Activated T-cell treated with anti-CD3 and anti-CD28 coated beads, Interleukin-2, amount 50 U/mL, for 72 hours (primary cell): ENCODE measurements at places on chromosomes 4 and X. TPM values are rescaled to one million over a fixed set of nuclear protein-coding genes. Genes with fewer than 3 reads are reported as not detected.

Gene TXK
- 52.3 TPM for total RNA-seq

- H3K27me3 ChIP-seq: no peaks in the 10 kb centered on the region
- no peak for DNase-seq
- H3K4me3 ChIP-seq: no peak overlapping the region
- no peak overlapping the region for H3K27ac ChIP-seq
- H3K36me3 ChIP-seq: no peaks in the 10 kb centered on the region
- peaks cover 10% of the 10 kb centered on the region for H3K4me1 ChIP-seq
Observed at GRCh38 chr4:71262161-71262560, 76.7 kb upstream of the SLC4A4 start.

DNA sequence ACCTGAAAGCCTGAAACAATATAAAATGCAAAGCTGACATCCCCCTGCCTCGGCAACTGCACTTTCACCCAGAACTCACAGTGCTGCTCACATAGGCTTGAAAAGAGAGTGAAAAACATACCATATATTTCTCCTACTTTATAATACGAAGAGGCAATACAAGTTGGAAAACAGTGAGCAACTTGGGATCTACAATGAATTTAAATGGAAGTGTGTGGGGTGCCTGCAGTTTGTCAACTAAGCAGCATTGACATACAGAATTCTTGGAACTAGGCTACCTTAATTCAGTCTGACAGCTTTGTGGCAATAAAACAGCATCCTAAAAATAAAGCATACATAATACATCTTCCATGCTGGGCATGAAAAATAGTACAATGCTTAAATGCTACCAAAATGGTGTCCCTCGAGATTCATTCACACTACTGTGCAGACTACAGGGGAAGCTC is 8.0 kb downstream of the GASK1B start:
- H3K4me1 ChIP-seq: no peaks in the 10 kb centered on the region
- H3K36me3 ChIP-seq: no peaks in the 10 kb centered on the region
- no peak overlapping the region for H3K4me3 ChIP-seq
- DNase-seq: no peak
- H3K27me3 ChIP-seq: peaks cover 4% of the 10 kb centered on the region

DNA sequence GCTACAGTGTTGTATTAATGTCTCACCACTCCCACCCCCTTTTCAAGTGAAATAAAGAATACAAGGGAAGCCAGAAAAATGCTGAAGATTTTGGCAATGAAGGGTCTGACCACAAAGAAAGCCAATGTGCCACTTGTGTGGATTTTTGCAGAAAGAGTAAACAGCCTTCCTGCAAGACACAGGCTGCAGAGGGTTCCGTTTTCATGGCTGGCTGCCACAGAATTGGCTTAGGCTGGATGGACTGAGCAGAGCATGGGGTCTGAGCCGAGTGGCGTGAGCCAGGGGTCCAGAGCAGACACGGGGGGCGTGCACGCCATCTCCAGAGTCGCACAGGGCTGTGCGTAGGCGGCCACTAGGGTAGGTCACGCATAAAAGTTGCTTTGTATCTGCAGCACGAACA is 69.2 kb downstream of the MTNR1A start:
- H3K4me3 ChIP-seq: no peak overlapping the region
- no peaks in the 10 kb centered on the region for H3K27me3 ChIP-seq
- H3K36me3 ChIP-seq: peaks cover under 1% of the 10 kb centered on the region
- no peaks in the 10 kb centered on the region for H3K4me1 ChIP-seq

Gene FGB
- total RNA-seq: not detected

Gene GAGE13
- total RNA-seq: not detected

Gene TAB3
- total RNA-seq: 27.5 TPM

DNA sequence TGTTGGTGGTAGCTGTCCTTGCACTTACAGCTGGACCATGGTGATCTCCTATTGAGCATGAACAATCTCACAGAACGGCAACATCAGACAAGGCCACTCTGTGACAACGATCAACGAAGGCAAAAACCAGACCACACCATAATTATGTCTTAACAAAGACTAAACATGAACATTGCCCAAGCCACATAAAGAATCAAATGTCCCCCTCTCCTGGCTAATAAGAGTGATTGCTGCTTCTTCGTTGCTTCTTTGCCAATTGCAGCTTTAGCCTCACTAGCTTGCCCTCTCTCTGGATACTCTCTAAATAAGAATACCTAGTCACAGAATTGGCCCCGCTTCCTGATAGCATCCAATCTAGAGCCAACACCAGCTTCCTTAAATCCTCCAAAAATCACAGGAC is 41.5 kb upstream of the PGRMC1 start:
- no peaks in the 10 kb centered on the region for H3K4me1 ChIP-seq
- no peak overlapping the region for H3K27ac ChIP-seq
- no peak for DNase-seq
- H3K4me3 ChIP-seq: no peak overlapping the region

- peaks cover 31% of the 10 kb centered on the region for H3K4me1 ChIP-seq
- no peak for DNase-seq
- peak overlapping the region; percentile 67 for H3K4me3 ChIP-seq
- peaks cover 13% of the 10 kb centered on the region for H3K27me3 ChIP-seq
- H3K27ac ChIP-seq: peak overlapping the region; percentile 59
Observed at GRCh38 chrX:154082396-154083125, 15.0 kb downstream of the MECP2 start.

GRCh38 chr4:26362745-26363439 is 42.1 kb downstream of the RBPJ start:
- H3K27me3 ChIP-seq: no peaks in the 10 kb centered on the region
- peaks cover 2% of the 10 kb centered on the region for H3K36me3 ChIP-seq
- H3K4me3 ChIP-seq: no peak overlapping the region
- DNase-seq: no peak
- H3K4me1 ChIP-seq: peaks cover 24% of the 10 kb centered on the region

DNA sequence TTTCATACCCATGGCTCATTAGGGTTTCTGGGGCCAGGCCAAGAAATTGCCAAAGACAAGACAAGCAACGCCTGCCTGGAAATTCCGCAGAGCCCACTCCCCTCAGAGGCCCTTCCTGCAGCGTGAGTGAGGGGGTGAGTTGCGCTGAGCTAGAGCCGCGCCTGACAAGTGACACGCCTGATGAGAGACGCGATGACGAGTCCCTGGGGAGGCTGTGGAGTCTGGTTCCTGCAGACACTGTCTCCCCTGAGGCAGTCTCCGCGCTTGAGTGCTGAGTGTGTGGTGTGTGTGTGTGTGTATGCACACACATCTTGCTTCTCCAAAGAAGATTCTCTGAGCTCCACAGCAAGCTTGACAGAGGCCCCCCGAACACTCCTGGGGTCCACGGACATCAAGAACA is 269.8 kb downstream of the BCOR start:
- H3K4me1 ChIP-seq: peaks cover 6% of the 10 kb centered on the region
- no peak for DNase-seq
- peaks cover 31% of the 10 kb centered on the region for H3K27me3 ChIP-seq
- peaks cover 5% of the 10 kb centered on the region for H3K36me3 ChIP-seq
- H3K27ac ChIP-seq: no peak overlapping the region

- no peak for DNase-seq
- H3K27me3 ChIP-seq: peaks cover 22% of the 10 kb centered on the region
- no peak overlapping the region for H3K4me3 ChIP-seq
Observed at GRCh38 chrX:133177202-133177601, 41.0 kb downstream of the TFDP3 start.

DNA sequence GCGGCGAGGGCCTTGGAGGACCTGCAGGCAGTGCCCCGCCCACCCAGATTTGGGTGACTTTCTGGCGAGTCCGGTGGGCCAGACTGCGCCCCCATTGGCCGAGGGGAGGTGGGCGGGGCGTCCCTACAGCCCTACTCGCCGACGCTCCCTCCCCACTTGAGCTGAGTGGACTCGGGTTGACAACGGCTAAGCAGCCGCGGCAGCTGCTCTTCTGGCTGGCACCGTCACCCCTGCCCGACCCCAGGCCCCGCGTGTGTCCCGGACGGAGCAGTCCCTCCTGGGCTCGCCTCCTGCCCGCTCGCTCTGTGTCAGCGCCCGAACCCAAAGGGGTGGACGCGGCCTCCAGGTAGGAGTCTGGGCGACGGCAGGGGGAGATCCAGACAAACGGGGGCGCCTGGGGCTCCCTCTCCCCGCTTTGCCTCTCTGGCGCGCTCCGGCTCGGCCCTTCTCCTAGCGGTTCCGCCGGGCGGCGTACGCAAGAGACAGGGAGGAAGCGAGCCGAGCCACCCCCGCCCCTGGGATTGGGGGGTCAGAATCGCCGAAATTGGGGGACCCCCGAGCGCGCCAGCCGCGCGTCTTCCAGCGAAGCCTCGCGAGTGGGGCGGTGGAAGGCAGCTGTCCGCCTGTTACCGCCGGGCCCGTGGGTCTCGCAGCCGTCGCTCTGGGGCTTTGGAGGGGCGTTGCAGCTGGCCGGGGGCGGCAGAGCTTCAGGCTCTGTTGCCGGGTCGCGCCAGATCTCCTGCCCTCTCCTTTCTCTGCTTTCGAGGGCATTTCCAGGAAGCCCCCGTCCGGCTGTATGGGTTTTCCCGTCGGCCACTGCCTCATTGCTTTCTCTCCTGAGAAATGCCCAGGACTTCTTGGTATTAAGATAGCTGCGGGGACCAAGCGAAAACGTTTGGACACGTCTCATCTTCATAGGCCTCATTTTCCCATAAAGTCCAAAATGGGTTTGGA is 46.3 kb downstream of the STARD8 start:
- no peak overlapping the region for H3K27ac ChIP-seq
- H3K36me3 ChIP-seq: no peaks in the 10 kb centered on the region
- peaks cover 24% of the 10 kb centered on the region for H3K4me1 ChIP-seq
- peaks cover 64% of the 10 kb centered on the region for H3K27me3 ChIP-seq
